RPMI7951 (cell line): ENCODE measurements at places on chromosomes 13 and 19.

- DNase-seq = no peak
Measured at GRCh38 chr13:113759525-113760137, 605 bp downstream of the TMEM255B start.

GRCh38 chr13:46817095-46817494, 20.1 kb upstream of the ESD start:
- DNase-seq = peak; percentile 6

DNA sequence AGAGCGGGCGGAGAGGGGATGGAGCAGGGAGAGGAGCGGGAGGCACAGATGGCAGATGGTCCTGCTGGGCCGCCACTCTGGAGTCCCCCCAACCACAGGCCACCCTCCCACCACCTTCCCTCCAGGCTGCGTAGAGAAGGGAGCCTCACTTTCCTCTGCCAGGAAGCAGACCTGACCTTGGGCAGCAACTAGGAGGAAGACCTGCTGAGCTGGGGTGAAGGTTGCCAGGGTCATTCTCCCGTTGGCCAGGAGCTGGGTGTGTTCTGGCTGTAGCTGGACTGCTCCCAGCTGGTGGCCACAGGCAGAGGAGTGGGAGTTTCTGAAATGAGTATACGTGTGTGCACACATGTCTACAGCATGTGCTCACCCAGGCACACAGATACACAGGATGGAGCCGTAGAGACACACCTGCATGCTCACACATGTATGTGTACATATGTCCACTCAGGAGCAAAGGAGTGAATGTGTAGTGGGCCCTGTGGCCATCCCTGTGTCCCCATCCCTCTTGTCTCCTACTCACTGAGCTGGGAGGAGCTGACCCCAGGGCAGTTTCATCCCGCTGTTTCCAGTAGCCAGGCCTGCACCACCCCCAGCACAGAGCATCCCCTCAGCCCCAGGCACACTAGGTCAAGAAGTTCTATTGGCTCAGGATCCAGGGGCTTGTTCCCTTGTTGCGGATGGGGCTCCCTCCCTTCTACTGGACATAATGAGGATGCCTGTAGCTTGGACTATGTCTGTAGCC, 53.0 kb downstream of the CHST8 start:
- DNase-seq = no peak

- DNase-seq = no peak
Measured at GRCh38 chr13:49587311-49587847, 2.0 kb upstream of the RCBTB1 start.

DNA sequence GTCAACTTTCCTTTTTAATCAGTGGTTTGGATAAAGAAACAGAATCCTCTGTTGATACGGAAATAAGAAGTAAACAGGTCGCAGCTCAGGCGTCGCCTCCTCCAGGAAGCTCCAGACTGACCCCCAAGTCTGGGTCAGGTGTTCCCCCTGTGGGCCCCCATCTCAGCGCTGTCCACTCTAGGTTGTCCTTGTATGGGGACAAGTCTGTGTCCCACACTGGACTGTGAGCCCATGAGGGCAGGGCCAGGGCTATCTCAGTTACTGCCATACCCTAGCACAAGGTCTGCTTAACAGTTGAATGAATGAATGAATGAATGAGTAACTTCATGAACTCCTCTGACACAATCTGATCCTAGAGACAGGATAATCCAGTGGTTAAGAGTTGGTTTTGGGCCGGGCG, 7.5 kb downstream of the CLASRP start:
- DNase-seq = no peak

DNA sequence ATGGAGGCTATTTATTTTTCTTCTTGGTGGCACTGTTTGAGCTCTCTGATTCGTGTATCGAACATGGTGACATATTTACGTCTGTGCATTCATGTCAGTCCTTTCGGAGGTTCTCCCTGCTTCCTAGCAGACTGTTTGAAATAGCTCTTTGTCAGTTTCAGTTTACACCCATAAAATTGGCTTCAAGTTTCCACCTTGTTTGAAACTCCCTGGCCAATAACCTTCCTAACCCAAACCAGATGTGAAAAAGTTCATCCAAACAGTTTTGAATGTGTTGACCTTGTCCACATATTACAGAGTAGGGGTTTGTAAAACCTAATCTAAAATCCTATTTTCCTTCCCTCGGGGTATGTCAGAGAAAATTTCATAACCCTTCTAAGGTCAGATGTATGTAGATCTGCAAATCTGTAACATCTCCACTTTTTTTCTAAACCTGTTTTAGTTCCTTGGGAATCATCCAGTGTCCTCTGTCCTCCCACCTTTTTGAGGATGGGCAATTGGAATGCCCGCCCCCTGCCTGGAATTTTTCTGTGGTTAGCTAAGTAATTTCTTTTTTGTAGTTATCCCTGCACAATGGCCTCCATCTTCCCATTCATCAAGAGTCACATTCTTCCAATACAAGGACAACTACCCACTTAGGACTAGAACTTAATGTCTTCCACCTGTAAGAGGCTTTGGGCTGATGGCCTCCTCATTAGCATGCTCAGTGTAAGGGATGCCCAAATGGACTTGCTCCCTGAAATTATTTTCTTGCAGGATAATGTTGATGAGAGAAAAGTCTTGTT, 499.8 kb downstream of the GPC6 start:
- DNase-seq = no peak

- DNase-seq = no peak
Measured at GRCh38 chr13:32007494-32007893, 24.1 kb upstream of the FRY start.

GRCh38 chr19:12821761-12822160, 12.6 kb downstream of the RTBDN start:
- DNase-seq = peak; percentile 19

DNA sequence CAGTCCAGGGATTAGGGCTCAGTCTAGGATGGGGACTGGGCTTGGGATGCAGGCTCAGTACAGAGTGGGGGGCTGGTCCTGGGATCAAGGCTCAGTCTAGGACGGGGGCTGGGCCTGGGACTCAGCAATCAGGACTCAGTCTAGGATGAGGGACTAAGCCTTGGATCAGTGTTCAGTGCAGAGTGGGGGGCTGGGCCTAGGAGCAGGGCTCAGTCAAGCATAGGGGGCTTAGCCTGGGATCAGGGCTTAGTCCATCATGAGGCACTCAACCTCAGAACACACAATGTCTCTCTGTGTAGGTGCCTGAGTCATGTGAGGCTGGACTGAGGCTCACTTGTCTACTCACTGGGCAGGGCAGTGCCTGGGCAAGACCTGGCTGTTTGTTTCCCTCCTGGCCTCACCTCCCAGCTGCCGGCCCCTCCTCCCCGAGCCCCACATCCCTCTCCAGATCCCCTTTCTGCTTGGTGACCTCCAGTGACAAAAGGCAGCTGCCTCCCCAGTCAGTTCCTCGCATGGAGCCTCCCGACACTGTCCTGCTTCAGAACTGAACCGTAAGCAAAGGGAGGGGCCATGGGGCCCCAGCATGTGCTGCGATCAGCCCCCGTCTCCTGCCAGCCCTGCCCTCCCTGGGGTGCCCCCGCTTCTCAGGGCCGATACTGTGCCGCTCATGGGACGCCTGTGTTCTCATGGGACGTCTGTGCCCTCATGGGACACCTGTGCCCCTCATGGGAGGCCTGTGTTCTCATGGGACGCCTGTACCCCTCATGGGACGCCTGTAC, 6.5 kb upstream of the S1PR4 start:
- DNase-seq = no peak

- DNase-seq = no peak
Measured at GRCh38 chr13:38954844-38955243, 35.8 kb downstream of the STOML3 start.

GRCh38 chr19:3565139-3565538, 7.6 kb upstream of the HMG20B start:
- peak; percentile 100 for DNase-seq
